ENCODE measurements at places on chromosomes 4 and X.

- DNase-seq, result no peak
Measured at GRCh38 chr4:107060388-107060787, 24.3 kb upstream of the DKK2 start.

- no peak for DNase-seq
Measured at GRCh38 chr4:24701683-24702082, 93.7 kb upstream of the SOD3 start.

DNA sequence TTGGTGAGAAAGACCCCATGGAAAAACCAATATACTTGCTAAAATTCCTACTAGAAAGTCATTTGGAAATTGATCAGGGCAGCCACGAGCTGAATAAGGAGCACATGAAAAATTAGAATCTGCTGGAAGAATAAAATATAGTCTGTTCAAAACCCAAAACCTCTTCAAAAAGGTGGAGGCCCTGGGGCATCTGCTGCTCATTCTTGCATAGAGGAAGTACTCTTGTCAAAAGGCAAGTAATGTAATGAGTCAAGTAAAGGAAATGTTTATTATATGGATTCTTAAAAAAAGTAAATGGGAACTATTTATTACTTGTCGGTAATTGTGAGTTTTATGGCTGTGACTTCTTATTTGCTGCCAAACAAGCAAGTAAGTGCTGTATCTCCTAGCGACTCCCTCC is 109.5 kb downstream of the GK start:
- DNase-seq, result no peak

- DNase-seq, result no peak
Measured at GRCh38 chr4:74658116-74658515, 136.2 kb downstream of the BTC start.

- no peak for DNase-seq
Measured at GRCh38 chr4:13968723-13969122, 341.2 kb upstream of the BOD1L1 start.

GRCh38 chr4:184438375-184438774 is 36.0 kb downstream of the IRF2 start:
- no peak for DNase-seq

DNA sequence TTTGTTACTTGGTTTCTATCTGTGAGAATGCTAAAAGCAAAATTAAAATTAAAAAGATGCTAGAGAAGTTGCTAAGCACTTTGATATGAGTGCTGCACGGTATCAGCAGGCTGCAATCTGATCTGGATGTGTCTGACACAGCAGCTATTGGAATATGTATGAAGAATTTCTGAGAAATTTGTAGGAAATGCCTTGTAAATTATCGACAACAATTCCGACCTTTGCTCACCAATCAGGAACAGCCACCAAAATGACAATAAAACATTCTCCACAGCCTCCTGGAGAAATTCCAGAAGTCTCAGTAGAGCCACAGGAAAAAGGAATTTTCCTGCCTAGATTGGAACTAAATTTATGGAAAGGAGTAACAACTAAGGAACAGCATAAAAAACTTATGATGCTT is 82.5 kb downstream of the TIGD2 start:
- DNase-seq, result no peak

DNA sequence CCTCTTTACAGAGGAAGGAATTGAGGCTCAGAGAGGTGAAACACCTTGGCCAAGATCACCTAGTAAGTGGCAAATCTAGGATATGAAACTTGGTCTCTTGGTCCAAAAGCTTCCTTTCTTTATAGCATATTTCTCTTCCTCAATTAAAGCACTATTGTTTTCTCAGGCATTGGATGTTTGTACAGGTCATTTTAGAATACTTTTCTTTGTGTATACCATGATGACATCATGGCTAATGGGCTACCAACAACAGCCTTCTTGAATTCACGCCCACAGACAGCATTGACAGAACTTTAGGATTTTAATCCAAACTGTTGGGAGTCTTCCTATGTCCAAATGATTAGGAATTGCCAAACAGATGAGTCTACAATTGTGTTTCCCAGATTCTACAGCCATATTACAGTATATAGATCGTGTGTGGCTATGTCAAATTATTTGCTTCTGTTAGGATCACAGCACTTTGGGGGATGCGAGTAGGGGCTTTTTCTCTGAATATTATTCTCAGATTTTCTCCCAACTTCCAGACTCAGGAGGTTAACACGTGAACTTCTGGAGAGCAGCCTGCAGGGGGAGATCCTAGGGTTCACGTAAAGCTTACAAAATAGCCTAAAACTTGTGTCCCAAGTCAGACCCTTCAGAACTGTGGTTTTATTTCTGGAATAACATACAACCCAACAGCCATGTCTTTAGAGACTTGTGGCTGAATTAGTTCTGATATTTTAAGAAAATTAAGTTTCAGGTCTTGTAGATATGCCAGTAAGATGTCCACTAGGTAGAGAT is 191.8 kb downstream of the SHROOM3 start:
- peak; percentile 21 for DNase-seq

- DNase-seq, result no peak
Measured at GRCh38 chrX:34559325-34559724, 97.8 kb downstream of the TMEM47 start.

DNA sequence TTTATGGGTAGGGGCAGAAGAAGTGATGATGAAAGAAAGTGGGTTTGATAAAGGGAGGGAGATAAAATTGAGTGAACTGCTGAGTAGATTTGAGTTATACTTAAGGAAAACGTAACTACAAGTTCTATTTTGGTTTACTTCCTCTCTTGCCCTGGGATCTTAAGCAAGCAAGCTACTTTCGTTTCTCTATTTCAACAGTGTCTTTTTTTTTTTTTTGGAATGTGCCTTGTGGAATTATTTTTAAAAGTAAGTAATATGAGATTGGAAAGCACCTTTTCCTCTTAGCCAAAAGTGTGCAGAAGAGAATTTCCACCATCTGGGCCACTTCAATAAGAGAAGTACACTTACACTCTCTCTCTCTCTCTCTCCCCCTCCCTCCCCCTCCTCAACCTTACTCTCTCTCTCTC is 16.0 kb upstream of the C4orf36 start:
- no peak for DNase-seq

GRCh38 chr4:139191373-139191772 is 14.4 kb upstream of the ELF2 start:
- no peak for DNase-seq

GRCh38 chr4:71526637-71527406 is 188.0 kb downstream of the SLC4A4 start:
- no peak for DNase-seq

DNA sequence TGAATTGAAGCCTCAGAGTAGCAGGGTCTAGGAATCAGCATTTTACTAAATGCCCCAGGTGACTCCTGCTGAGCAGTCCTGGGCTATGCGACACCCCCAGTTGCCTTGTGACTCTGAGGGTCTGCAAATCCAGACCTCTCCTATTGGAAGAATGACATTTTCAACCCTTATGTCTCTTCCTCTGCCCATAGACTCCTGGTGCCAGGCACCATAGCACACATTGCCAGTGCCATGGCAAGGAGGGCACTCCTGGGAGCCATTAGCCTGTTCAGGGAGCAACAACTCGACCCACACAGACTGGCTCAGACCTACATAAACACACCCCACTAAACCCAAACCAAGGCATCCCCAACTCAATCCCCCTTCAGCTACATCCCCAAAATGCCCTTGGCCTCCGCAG is 3.7 kb upstream of the JAKMIP1 start:
- no peak for DNase-seq

DNA sequence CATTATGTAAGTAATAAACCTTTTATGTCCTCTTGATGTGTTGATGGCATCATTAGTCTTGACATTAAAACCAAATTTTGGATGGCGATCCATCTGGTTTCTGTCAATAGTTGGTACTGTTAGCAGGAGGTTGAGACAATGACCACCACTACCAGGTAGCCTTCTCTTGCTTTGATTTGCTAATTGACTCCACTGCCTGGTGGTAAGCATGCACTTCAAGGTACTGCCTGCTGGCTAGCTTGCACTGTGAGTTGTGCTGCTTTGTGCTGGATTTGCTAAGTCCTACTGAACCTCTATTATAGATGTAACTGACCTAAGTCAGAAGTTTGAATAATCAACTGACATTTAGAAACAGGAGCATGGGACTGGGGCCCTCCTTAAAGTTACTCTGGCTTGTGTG is 46.3 kb downstream of the ATP1B4 start:
- no peak for DNase-seq

DNA sequence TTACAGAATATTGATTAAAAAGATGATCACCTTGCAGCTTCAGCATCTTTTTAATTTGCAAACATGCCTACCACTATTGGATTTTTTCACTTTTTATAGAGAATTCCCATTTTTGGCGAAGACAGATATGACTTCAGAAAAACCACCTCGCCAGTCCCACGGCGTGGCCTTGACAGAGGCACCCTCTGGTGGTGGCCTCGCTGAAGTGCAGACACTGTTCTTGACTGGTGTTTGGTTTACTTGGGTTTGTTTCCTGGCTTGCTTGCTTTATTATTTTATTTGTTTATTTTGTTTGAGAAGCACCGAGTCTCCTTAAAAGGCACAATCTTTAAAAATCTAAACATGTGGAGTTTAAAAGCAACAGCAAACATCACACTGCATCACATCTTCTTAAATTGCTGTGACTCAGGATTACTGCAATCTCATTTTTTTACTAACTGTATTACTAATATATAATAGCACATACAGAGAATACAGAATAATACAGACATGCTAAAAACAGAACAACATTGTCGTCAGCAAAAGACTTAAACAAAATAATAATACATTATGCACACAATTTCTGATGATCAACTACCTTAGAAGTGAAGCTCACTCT is 13.1 kb upstream of the AMTN start:
- peak; percentile 43 for DNase-seq

- no peak for DNase-seq
Measured at GRCh38 chr4:3043282-3044020, 30.9 kb downstream of the HTT-AS start.

DNA sequence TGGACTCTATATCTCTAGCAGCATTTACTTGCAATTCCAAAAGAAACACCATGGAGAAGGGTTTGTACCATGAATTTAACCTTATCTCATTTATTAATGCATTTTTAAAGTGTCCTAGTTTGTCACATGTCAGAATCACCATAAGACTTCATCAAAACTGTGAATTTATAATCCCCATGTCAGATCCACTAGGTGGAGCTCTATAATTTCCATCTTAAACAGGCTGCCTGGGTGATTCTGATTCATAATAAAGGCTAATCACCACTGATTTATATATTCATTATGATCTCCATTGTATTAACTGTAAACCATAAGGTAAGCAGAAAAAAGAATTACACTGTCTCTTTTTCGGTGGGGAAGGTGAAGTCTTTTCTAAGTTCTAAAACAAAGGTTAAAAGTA is 4.0 kb downstream of the TCEAL2 start:
- peak; percentile 41 for DNase-seq

DNA sequence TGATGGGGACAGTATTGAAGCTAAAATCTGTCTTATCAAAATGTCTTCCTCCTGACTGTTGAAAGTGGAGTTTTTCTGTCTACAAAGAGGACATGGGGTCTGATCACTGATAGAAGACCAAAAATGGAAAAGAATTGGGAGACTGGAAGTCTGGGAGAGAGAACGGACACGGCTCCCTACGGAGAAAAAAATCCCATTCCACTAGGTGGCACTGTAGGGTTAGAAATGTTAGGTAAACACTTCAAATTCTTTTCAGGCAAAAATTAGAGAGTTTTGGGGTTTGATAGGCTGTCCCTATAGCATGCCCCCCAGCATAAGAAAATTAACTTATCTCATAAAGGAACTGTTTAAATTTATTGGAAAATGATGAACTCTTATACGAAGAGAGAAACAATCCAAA is 200.5 kb downstream of the FAM133A start:
- DNase-seq, result peak; percentile 16

DNA sequence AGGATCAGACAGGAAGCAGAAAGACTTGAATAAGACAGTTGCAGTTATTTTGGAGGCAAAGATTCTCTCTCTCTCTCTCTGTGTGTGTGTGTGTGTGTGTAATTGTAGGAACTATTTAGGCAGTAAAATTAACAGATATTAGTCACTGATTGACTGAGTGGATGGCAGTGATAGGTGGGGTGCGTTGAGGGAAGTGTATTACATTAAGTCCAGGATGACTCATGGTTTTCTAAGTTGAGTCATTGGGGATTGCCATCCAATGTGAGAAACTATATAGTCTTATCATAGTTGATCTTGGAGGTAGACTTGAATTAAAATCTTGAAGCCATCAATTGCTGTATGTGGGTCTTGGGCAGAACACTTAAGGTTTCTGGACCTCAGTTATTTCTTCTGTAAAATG is 75.4 kb downstream of the AR start:
- DNase-seq, result no peak

DNA sequence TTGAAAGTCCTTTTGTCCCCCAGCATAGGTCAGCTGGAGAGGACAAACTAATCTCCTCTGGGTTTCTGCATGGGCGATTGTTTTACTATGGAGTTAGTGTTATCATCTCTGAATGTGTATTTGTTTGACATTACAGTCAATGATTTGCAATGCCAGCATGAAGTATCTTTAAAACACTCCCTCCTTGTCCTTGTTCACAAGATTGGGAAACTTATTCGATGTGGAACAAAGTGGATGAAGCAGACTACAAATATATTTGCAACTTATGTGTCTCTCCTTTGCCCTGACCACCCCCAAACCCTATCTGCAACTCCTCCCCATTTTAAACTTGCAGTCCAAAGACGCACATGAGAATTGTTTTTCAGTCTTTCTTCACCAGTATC is 1.5 kb upstream of the PITX2 start:
- DNase-seq, result no peak

DNA sequence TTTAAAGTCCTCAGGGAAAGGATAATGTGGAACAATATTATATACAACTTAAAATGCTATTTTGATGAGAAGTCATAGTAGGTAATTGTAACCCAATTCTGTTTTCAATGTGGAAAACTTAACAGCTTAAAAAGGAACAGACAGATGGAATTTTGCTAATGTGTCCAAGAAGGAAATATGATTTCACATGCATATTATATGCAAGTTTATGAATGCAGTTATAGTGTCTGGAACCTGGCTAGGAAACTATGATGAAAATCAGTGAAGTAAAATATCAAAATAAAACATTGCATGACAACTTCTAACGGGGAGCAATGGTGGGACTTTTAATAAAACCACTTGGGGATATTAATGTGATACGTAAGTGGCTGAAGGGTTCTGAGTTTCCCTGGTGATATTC is 152.6 kb upstream of the HAND2 start:
- no peak for DNase-seq

DNA sequence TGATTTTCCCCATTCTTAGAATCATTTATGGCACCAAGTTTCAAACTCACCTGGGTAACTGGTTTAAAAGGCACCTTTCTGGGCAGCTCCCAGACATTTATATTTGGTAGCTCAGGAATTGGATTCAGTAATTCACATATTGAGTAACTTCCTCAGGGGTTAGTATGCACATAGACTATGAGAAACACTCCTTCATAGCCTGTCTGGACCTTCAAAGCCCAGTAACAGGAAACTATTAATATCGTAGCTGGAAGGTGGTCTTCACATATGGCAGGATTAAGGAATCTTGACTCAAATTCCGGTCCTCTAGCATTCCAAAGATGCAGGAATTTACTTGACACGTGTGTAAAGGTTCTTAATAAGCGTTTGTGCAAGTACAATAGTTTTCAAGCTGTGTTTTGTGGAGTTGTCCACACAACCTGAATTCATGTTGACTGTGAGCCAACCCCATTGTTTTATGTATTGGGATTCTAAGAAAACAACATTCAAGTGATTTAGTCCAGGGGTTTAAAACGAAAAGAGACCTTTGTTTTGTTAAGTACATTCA is 78.4 kb downstream of the PLS3 start:
- DNase-seq, result no peak

Data from SK-N-SH (cell line).